NCI-H2081 treated with DMSO at 0.1 percent for 48 hours (cell line): ENCODE measurements at places on chromosomes 2 and 18.

GRCh38 chr2:141058556-141058955 is 1072.3 kb downstream of the LRP1B start:
- DNase-seq = no peak

DNA sequence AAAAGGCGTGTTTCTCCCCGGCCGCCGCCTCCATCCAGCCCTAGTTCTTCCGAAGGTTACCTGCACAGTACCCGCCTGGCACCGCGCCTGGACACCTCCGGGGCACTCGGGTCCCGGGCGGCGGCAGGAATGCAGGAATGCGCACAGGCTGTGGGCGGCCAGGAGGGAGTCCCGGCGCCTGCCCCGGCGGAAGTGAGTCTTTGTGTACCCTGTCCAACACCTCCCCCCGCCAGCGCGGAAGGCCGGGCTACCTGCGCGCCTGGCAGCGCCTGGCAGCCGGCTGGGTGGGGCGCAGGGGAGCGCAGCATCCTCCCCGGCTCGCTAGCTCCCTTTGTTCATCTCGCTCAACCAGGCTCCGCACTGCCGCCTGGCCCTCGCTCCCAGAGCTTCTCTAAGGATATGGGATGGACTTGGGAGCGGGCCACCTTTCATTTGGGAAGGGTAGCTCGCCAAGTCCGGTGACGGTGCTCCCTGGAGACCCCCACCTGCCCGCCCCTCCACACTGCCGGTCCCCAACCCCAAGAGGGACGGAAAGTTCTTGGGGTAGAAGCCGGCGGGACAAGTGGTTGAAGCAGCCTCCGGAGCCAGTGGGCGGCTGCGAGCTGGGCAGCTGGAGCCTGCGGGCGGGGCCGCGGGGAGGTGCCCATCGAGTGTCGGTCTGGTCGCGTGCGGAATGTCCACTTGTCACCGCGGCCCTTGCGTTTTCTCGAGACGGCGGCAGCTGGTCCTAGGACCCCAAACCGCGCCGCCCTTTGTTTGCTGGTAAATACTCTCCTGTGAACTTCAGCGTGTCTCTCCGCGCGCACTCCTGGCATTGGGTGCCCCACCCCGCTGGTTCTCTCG is 1.2 kb upstream of the ST6GAL2 start:
- DNase-seq = no peak

- no peak for DNase-seq
Observed at GRCh38 chr2:20141806-20142205, 83.1 kb downstream of the SDC1 start.

- no peak for DNase-seq
Observed at GRCh38 chr2:108588070-108588668, 53.9 kb downstream of the LIMS1 start.

GRCh38 chr2:20370191-20370590 is 19.5 kb upstream of the PUM2 start:
- no peak for DNase-seq

DNA sequence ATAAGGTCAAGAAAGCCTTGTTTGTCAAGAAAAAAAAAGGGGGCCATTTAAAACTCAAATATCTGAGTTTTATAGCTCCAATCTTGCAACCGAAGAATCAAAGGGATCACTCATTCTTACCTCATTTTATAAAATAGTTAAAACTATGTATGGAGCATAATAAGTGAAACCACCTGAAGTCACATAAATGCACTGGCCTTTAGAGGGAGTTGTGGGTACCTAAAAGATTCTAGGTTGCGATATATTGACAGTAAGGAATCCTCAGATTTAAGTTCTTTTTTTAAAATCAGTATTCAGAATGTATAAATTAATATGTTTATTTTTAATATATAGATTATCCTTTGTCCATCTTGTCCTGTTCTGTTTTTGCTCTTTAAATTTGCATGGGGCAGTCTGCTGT is 3.4 kb downstream of the ARHGAP28 start:
- DNase-seq = no peak

- no peak for DNase-seq
Observed at GRCh38 chr2:28134262-28134812, 243.8 kb downstream of the BABAM2 start.

DNA sequence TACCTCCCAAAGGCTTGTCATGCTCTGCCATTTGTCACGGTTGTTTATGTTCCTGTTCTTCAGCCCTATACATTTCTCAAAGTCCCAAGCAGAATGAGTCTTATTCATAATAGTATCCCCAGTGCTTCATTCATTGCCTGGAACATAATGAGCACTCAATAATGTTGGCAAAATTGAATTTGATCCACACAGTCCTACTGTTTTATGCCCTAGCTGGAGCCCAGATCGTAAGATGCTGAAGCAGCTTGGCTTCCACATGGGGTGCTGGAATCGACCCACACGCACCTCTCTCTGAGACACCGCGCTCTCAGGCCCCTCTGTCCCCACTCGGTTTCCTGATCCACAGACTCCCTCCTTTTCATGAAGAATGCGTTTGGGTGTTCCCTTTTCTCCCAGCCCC is 245.5 kb downstream of the MYT1L start:
- DNase-seq = no peak

DNA sequence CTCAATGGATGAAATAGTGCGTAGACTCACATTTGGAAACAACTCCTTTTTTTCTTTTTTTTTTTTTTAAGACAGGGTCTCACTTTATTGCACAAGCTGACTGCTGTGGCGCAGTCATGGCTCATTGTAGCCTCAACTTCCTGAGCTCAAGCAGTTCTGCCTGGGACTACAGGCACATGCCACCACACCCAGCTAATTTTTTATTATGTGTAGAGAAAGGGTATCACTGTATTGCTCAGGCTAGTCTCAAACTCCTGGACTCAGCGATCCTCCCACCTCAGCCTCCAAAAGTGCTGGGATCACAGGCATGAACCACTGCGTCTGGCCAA is 17.4 kb downstream of the HAT1 start:
- DNase-seq = no peak

GRCh38 chr2:205695460-205695991 is 13.2 kb downstream of the NRP2 start:
- no peak for DNase-seq
